ENCODE measurements at places on chromosomes 2 and 18.
A peak's percentile ranks its signal among the peaks of the same experiment; 100 is the strongest.

- DNase-seq, result no peak
These were observed 691 bp upstream of the THSD7B start for GRCh38 chr2:136764452-136765255.

DNA sequence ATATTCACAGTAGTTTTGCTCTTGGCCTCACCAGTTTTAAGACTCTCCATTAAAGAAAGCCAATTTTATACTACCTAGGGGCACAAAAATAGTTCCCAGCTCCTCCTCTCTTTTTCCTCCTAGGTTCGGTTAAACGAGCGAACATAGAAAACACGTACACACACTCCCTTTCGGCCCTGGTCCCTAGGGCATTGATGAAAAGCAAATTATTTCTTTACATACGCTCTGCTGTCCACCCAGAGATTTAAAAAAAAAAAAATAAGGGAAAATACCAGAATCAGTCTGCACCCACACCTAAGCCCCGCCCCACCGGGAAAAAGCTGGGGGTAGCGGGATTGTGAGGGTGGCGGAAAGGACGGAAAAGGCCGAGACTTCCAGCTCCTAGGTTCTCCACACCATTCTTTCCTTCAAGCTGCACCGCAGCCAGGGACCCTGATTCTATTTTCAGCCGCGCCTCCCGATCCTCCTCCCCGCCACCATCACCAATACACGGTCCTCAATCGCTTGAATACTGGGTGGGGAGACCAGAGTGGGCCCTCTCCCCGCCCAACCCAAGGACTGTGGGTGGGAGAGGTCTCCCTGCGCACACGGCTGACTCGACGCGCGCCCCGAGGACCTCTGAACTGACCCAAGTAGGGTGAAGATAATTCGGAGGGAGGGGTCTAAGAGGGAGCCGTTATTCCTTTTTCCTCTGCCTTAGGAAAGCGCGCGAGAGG, 769 bp downstream of the ATF2 start:
- no peak for DNase-seq

GRCh38 chr2:2332381-2332780, 1.3 kb upstream of the MYT1L start:
- no peak for DNase-seq

GRCh38 chr2:16311521-16312440, 353.9 kb downstream of the CYRIA start:
- DNase-seq, result no peak

- no peak for DNase-seq
These were observed 28.8 kb upstream of the GPR55 start for GRCh38 chr2:230953845-230954244.

DNA sequence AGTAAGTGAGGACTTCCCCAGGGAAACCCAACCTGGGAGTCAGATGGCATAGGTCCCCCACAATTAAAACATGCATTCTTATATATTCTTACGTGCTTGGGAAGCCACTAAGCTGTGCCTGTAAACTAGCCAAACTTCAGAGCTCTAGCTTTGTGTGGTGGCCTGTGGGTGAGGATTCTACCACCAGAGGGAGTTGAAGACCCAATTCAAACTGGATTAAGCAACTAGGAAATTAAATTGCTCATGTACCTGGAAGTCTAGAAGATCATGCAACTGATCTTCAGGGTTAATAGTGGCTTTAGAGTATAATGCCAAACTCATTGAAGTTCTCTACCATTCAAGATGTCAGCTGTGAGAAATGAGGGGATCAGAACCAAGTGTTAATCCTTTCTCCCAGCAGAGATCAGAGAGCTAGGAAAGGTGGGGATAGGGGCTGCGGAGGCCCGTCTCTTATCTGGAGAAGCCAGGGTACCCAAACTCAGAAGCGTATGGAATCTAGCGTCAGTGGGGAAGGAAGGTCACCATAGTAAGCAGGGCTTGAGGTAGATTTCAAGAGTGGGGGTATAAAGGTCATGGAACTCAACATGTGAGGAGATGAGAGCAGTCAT, 53.2 kb upstream of the CCDC85A start:
- DNase-seq, result no peak

- DNase-seq, result no peak
These were observed 134.3 kb downstream of the SOCS6 start for GRCh38 chr18:70423120-70423519.

DNA sequence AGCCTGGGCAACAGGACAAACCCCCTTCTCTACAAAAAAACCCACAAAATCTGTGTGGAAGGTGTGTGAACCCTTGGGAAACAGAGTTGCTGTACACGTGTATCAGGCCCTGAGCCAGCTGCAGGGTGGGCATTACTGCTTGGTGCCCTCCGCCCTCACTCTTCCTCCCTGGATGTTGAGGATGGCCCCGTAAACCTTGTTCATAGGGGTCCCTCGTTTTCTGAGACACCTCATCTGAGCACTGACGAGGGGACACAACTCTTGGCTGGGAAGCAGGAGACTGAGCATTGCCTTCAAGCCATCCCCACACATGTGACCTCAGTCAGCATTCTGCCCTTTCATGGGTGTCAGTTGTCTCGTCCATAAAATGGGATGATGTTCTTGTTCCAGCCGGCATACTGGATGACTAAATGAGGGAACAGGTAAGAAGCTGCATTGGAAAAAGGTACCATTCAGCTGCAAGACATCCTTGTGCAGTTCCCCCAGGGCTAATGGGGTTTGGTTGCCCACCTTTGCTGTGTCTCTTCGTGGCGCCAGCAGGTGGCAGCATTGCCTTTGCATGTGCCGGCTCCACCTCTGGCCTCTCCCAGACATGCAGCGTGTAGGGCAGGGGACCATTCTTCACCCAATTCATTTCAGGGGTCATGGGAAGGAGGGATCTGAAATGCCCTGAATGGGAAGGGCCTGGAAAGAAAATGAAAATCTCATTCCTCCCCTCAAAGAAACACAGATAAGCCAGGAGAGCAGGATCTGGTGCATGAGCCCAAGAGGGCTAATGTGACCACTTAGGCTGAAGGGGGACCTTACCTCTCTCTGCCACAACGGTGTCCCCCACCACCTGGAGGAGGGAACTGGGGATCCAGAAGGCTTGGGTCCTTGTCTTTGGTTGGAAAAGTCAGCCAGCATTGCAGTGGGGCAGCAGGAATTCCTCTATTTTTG, 36.4 kb upstream of the HAAO start:
- DNase-seq, result peak; percentile 37

DNA sequence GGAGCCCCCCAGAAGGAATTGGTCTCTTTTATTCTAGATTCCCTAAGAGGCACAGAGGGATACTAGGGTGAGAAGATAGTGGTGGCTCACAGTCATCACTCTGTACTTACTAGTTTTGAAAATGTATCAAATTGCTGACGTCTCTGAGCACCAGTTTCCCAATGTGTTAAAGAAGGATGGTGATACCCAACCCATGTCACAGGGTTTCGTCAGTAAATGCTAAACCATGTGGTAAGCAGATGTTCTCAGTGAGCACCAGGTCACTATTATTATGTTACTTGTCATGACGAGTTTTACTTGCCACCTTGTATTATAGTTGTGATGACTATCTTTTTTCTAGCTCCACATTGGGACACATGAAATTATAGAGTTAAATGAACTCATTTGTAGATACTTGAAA, 54.7 kb downstream of the NEDD4L start:
- no peak for DNase-seq

GRCh38 chr18:23377669-23378301, 75.3 kb upstream of the RIOK3 start:
- no peak for DNase-seq

DNA sequence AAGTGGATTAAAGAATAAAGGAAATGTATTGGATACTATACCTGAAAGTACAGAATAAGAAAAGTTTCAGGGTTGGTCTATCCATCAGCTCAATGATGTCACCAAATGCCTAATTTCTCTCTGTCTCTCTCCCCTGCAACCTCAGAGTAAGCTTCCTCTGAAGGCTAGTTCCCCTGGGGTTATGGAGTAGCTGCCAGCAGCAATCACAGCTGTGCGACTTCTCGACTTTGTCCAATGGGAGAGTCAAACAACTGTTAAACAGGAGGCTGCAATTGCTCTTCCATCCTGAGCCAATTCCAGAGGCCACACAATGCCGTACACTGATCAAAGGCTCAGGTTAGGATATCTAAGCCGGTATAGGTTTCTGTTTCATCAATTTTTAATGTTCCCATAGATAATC, 95.3 kb upstream of the FANCL start:
- no peak for DNase-seq

GRCh38 chr18:22084547-22084946, 84.8 kb upstream of the GATA6 start:
- DNase-seq, result no peak

- DNase-seq, result no peak
These were observed 23.7 kb downstream of the CENPO start for GRCh38 chr2:24816884-24817283.

GRCh38 chr2:174259981-174260380, 11.6 kb upstream of the OLA1 start:
- DNase-seq, result no peak

GRCh38 chr2:9753665-9754531, 89.4 kb upstream of the TAF1B start:
- DNase-seq, result peak; percentile 49

DNA sequence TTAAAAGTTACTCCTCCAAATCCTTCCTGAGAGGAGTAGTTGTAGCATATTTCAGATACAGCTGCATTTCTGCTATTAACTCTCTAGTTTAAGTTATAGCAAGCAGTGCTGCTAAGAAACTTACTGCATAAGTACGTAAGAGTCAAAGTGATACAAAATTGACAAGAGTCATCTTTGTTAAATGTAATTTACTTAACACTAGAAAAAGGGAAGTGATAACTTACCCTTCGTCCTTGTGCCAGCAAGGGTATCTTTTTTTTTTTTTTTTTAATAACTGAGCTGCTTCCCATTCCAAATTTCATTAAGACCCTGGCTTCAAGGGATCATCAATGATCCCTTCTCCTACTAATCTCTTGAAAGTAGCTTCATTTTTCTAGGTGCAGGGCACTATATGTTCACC, 493.0 kb downstream of the PLCL1 start:
- DNase-seq, result no peak

DNA sequence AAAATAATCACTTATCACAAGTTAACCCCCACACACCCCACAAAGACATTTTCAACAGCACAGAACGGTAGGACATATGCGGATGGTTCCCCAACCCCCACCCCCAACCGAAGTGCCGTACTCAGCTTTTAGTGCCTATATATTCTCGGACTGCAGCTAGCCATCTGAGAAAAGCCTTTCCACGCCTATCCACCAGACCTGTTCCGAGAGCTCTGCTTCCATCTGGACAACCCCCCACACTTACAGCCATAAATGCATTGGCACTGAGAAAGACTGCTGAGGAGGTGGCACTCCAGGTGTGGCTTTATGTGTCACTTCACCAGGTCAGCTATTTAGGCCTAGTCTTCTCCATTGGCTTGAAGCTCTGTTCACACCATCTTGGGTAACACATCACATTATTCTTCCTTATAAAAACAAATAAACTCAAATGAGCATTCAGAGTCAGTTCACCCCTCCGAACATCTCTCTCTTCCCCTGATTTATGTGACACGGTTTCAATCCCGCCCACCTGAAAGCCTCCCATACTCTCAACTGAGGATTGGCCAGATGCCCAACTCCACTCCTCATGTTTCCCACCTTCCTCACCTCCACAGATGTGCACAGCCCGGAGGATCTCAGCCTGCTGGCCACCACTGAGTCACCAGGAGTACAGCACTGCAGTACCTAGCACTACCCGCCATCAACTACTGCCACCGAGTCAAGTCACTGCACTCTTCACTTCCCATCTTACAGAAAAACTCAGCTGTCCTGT, 127.4 kb downstream of the CACNB4 start:
- no peak for DNase-seq

DNA sequence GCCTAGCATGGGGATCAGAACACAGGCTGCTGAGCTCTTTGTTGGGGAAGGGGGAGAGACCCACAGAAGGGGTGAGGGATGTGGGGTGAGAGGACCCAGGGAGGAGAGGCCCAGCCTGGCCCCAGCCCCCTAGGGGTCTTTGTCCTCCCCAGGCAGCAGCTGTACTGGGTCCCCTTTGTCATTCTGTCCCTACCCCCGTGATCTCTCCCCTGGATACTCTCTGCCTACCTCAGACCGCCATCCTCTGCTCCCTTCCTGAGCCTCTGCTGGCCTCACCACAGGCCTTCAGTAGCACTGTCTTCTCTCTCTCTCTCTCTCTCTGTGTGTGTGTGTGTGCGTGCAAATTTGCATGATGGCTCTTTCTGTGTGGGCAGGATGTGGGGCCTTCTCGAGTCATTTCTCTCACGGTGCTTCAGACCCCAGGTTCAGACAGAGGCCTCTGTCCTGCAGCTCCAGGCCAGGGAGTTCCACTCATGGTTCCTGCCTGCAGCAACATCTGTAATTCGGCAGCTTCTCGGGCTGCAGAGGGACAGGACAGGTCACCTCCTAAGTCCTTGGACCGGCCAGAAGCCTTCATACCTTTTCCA, 1.4 kb downstream of the PSD4 start:
- peak; percentile 37 for DNase-seq

- no peak for DNase-seq
These were observed 6.4 kb downstream of the CELF4 start for GRCh38 chr18:37559194-37559593.

GRCh38 chr2:64284751-64285150, 140.5 kb upstream of the PELI1 start:
- no peak for DNase-seq

DNA sequence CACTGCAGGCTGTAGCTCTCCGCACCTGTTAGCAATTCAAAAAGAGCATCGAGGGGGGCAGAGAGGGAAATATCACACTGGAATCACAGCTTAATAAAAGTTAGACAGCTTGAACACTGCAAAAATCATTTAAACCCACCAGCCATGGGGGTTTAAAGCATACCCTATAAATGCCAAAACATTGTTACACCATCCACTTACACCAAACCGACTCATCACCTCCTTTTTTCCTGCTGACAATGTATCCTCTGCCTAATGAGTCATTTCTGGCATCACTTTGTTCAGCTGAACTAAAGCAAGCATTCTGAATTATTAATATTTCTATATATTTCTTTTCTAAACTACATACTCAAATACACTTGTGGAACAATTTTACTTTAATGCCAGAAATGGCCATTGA, 21.6 kb downstream of the MC4R start:
- DNase-seq, result no peak

GRCh38 chr2:215218587-215219577, 80.5 kb upstream of the ABCA12 start:
- DNase-seq, result no peak

DNA sequence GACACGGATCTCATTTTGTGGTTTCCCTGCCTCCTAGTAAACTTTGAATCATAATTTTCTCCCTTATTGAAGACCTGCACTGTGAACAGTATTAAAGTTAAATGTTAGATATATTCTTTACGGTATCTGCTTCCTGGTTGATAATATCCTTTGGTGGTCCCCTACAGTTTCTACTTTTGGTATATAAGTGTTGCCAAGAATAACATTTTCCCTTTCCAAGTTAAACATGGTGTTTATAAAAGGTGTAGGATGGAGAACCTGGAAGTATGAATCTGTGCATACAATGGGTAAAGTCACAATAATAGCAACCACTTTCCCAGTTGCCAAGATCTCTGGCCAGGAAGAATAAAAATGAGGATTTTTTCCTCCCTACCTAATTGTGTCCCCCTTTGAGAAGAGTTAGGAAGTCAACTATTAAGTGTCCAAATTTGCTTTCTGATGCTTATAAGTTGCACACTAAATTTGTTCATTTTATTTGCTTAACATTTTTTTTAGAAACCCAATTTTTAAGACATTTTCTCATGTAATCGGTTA, 201.0 kb upstream of the STK17B start:
- no peak for DNase-seq
